ENCODE measurements at places on chromosomes 4 and X. TPM values are rescaled to one million over a fixed set of nuclear protein-coding genes. Genes with fewer than 3 reads are reported as not detected.

- no peak for DNase-seq
These were observed 19.4 kb upstream of the GRSF1 start for GRCh38 chr4:70859066-70859465.

The CT83 gene
- not detected for total RNA-seq

DNA sequence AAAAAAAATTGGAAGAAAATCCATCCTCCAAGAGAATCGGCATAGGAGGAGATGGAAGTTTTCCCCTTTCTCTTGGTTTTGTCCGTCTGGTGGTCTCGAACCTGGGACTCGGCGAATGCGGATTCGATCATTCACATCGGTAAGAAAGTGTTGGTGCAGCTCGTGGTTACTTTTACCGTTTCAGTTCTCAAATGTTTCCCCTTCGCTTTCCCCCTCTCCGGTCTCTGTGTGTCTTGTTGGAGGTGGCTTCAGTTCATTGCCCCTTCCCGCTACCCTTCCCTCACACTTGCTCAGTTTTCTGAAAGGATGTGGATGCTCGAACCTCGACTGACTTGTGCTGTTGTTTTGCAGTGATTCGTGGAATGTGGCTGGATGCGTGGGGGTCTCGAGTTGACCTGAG, 840 bp downstream of the GRID2 start:
- no peak for DNase-seq

The SMIM10 gene
- 0.40 TPM for total RNA-seq

The SGCB gene
- total RNA-seq = 20.5 TPM

GRCh38 chr4:158208963-158209640, 1.2 kb upstream of the TMEM144 start:
- DNase-seq = no peak

Measured in A172 (cell line).